ENCODE measurements at places on chromosomes 1 and 21.

- no peak for DNase-seq
Observed at GRCh38 chr1:23557471-23558124, 1.7 kb downstream of the ID3 start.

DNA sequence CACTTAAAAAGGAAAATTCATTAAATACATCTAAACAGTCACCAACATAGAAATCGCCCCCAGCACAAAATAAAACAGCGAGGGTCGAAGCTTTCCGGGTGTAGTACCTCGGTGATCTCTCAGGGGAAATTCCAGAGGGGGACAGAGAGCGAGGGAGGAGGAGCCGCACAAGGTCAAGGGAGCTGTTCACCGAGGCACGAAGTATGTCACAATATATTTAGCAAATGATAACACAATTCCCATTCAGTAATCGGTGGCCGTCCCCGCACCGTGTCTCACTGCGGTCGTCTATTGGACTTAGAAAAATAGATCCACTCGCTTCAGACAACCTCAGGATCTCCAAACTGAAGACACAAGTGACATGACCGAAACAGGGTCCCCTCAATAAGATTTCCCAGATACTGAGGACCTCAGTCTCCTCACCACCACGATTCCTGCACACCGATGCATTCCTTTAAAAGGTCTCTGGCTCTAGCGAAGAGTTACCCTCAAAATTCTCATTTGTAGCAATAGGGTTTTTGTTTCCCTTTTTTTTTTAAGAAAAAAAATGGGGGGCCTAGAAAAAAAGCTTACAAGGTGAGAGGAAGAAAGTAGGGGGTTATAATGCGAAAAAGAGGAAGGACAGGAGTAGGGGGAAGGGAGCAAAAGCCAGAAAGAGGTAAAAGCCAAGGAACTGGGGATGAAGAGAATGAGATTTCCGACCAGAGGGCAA lies 1.1 kb downstream of the LPGAT1 start:
- DNase-seq = no peak

DNA sequence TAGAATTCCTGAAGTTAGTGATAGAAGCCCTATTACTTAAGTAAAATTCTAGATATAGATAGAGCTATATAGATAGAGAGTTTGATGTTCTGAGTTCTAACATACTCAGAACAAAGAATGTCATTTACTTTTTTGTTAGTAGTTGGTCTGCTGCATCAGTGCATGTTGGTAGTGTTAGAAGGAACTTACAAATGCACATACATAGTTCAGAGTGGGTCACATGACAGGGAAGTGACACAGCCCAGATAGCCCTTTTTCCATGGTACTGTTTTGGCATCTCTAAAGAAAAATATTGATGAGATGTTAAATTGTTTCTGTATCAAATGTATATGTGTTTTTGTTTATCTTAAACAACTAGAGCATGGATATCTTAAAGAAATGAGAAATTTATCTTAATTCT lies 45.7 kb downstream of the DHX9 start:
- DNase-seq = no peak

GRCh38 chr21:33206771-33207281 lies 22.9 kb upstream of the IFNAR2 start:
- no peak for DNase-seq

- DNase-seq = no peak
Observed at GRCh38 chr1:47323599-47324031, 9.7 kb upstream of the STIL start.

- DNase-seq = no peak
Observed at GRCh38 chr1:85992791-85993190, 163.8 kb downstream of the COL24A1 start.

DNA sequence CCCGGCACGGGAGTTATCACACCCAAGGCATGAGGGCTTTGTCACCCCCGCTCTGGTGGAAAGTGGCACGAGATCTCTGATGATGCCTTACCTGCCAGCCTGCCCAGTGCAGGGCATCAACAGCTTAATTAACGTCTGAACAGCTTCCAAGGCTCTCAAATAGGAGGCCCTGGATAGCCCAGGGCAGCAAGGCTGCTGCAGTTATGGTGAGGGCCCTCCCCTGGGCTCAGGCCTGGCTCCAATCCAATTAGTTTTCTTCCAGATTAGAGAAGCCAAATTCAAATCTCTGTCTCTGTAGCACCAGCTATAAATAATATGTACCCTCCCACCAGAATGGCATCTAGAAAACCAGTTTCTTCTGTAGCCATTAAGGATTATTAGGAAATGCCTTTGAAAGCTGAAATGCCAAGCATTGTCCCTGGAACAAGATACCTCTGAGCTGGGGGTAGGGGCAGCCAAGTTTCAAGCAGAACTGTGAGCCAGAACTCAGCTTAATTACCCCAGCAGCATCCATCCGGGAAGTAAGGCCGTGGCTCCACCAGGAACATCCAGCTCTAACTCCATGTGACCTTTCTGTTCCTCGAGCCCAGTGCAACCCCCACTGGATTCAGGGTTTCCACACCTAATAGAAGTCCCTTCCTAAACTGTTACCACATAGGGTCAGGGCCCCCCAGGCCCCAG lies 12.5 kb downstream of the QSOX1 start:
- DNase-seq = no peak

DNA sequence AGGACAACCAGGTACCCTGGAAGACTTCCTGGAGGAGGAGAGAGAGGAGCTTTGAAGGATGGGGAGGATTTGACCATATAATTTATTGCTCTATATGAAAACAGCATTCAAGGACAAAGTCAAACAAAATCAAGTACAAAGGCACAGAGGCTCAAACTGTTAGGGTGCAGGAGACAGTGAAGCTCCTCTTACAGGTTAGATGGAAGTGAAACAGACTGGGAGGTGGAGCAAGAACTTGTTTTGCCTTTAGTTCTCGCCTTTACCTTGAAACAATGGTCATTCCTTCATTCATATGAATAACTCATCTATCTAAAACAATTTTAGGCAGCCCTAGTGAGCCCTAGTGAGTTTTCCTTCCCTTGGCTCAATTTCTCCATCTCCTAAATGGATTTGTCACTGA lies 199.6 kb downstream of the HIVEP3 start:
- DNase-seq = no peak

GRCh38 chr1:9066945-9067807 lies 2.3 kb downstream of the SLC2A5 start:
- peak; percentile 71 for DNase-seq

DNA sequence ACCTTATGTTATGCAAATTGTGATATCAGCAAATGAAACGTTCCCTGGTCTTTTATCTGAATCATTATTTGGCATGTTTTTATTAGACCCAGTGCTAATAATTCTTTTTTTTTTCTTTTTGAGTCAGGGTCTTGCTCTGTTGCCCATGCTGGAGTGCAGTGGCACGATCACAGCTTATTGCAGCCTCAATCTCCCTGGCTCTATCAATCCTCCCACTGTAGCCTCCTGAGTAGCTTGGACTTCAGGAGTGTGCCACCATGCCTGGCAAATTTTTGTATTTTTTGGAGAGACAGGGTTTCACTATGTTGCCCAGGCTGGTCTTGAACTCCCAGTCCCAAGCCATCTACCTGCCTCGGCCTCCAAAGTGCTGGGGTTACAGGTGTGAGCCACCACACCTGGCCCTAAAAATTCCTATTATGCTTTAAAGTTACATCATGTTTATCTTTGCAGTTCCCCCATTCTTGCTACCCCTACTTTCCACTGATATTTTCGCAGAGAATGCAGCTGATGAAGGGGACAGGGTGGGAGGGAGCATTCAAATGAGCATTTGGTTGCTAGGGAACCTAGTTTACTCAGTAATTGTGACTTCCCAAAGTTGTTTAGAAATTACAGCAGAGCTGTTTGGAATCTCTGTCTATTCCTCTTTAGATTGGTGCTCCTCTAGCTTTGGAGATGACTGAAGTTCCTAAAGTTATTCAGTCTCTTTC lies 18.4 kb downstream of the C1orf21 start:
- no peak for DNase-seq

DNA sequence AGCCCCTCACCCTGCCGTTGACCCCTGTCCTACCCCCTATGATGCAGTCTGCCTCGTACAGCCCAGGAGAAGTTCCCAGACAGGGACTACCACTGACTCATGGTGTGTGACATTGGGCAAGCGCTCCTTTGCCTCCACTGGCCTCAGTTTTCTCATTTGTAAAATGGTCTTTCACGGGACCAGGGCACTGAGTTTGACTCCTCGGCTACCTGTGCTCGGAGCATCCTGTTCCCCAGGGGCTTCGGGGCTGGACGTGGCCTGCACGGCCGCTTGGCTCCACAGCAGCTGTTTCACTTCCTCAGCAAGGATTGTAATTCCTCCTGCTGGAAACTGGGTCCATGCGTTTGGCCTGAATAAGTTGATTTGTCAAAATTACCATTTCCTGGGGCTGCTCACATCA lies 277.3 kb downstream of the MATN1 start:
- no peak for DNase-seq

DNA sequence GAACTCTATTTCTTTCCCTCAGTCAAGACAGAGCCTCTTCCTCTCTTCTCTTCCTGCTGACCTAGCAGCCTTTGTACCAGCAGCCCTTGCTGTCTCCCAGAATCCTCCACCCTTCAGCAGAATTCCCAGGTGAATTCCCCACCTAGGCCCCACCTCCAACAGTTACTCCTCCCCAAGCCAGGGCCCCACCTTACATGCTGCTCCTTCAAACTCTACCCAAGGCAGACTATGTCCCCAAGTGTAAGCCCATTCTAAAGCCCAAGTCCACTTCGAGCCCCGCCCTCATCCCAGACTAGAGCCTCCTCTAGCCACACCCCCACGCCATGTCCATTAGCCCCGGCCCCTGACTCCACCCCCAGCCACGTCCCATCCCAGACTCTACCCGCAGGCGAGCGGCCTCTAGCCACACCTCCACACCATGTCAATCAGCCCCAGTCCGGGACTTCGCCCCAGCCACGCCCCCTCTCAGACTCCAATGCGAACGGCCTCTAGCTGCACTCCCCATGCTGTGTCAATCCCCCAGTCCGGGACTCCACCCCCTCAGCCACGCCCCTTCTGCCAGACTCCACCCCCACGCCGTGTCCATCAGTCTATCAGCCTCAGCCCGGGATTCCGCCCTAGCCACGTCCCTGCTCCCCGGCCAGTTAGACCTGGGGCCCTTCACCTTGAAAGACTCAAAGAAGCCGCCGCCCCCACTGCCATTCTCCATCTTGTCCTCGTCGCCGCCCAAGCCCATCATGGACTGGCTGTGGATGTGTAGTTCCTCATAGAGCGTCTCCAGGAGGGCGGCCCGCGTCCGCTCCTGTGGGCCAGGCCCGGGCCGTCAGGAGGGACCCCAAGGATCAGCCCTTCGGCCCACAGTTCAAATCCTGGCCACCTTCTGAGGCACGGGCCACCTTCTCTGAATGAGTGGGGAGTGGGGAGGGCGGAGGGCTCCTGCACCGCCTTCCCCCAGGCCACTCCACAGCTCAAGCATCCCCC lies 61.3 kb downstream of the RAP1GAP start:
- DNase-seq = no peak

DNA sequence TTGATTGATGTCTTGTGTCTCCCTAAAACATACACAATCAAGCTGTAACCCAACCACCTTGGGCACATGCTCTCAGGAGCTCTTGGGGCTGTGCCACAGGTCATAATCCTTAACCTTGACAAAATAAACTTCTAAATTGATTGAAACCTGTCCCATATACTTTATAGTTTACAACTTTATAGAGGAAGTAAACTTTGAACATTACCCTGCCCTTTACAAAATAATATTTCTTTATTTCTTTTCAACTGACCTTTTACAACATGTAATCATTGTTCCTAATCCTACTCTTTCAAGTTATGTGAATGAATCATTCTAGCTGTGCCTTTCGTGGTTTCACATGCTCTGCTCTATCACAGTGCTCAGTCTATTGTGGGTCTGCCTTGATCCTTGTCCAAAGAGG lies 118.3 kb upstream of the ATP1A1 start:
- DNase-seq = no peak

DNA sequence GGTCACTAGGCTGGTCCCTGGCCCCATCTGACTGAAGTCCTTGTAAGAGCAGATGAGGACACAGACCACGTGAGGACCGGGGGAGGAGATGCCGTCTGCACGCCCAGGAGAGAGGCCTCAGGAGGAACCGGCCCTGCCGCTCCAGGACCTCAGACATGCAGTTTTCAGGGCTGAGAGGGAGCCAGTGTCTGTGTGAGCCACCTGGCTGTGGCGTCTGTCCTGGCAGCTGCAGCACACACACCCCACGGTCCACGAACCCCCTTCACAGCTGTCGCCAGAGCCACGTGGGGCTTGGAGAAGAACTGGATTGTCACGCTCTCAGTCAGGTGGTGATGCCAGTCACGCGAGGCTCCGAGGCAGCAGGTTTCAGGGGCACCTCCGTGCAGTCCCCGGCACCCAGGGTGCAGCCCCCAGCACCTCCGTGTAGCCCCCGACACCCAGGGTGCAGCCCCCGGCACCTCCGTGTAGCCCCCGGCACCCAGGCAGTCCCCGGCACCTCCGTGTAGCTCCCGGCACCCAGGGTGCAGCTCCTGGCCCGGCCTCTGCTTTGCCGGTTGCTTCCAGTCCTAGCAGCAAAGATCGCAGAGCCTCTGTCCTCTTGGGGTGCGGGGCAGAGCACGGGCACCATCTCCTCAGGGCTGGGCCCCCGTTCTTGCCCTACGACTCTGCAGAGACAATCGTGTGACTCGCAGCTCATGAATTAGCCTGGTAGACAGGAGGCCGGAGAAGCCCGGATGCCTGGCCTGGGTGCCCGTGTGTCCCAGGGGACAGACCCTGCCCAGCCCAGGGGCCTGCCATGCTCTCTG lies 19.0 kb upstream of the SUMO3 start:
- no peak for DNase-seq

Measured in T1000 (cell line).